Memory B cell (primary cell): ENCODE measurements at places on chromosomes 12 and 14.
A peak's percentile ranks its signal among the peaks of the same experiment; 100 is the strongest.

DNA sequence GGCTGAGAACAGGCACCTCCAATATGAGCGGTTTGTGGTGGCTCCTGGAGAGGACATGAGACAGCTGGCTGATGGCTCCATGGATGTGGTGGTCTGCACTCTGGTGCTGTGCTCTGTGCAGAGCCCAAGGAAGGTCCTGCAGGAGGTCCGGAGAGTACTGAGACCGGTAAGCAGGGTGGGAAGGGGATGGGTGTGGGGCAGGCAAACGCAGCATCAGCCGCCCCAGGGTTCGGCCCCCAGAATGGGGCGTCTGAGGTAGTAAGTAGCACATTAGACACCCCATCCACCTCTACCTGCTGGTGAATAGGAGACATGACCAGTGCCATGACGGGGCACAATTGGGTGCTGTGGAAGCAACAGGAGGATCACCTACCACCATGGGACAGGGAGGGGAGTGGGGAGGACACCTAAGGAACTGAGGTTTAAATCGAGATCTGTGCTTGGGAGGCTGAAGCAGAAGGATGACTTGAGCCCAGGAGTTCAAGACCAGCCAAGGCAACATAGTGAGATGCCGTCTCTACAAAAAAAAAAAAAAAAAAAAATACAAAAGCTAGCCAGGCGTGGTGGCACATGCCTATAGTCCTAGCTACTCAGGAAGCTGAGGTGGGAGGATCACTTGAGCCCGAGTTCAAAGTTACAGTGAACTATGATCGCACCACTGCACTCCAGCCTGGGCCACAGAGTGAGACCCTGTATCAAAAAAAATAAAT lies 25.5 kb downstream of the ITGA7 start:
- no peak for DNase-seq

GRCh38 chr12:75759842-75760572 lies 248.6 kb upstream of the KRR1 start:
- no peak for DNase-seq

DNA sequence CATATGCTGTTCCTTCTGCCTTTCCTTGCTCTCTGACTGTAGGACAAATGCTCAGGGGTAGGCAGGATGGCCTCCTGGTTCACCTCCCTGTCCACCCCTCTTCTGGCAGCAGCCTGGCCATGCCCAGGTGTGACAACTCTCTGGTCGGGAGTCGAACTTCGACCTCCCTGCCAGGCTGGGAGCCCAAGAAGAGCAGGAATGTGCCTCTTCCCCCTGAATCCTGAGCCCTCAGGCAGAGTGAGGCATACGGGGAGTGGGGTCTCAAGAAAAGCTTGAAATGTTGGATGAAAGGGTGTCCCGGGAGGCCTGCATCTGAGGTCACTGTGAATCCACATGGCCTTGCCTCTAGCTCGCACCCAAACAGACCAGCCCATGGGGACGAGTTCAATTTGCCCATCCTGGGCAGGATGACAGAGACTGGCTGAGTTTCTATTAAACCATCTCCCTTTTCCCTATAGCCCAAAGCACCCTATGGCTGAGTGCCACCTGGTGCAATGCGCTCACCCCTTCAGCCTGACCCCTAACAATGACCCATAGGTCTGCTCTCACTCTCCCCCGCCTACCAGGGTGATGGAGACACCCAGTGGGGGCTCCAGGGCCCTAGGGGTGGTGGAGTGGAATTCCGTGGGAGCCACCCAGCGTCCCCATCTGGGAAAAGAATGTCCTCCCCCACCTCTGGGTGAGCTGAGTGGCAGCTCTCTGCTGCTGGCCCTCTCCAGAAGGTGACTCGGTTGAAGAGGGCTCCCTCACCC lies 52.9 kb upstream of the DIO3 start:
- no peak for DNase-seq

- no peak for DNase-seq
Measured at GRCh38 chr14:90534091-90534837, 137.4 kb downstream of the CALM1 start.

DNA sequence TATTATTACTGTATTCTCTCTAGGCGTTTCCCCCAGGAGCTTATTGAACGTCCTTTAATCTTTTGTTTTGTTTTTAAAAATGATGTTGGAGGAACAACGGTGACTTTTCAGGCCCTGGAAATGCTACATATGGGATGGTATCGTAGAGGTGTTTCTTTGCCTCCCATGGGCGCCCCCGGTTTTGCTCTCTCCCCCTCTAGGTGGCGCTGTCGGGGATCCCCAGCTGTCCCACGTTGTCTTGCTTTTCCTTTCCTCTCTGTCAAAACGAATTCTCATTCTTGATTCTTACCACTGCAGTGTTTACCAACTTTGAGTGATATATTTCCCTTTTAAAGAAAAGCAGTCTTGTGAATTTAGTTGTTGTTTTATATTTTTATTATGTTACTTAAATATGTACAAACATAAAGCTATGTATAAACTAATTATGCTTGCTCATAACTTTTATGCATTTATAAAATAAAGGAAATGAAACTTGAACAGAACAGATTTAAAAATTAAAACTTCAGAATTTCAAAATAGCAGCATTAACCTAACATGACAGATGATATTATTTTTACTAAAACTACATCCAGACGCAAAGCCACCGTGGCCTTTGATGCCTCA lies 171.9 kb downstream of the RGS6 start:
- DNase-seq, result peak; percentile 34

GRCh38 chr12:124286414-124286813 lies 8.5 kb upstream of the RFLNA start:
- DNase-seq, result no peak

- DNase-seq, result no peak
Measured at GRCh38 chr12:16037533-16037932, 126.4 kb downstream of the DERA start.

DNA sequence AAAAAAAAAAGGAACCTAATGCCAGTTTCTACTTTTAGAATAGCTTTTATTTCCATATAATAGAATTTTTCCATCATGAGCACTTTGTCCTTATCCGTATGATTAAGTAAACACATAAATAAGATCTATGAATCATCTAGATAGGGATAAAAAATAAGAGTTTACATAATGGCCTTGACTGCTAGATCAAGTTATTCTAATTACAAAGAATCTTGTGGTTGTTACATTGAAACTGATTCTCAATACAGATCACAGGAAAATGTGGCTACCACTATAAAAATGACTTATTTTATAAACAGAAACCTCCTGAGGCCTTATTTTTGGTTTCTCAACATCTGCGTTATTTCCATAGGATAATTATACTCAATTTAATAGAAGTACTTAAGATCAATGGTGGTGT lies 34.4 kb upstream of the NDUFA12 start:
- no peak for DNase-seq

GRCh38 chr12:124379938-124380754 lies 85.3 kb downstream of the RFLNA start:
- no peak for DNase-seq

DNA sequence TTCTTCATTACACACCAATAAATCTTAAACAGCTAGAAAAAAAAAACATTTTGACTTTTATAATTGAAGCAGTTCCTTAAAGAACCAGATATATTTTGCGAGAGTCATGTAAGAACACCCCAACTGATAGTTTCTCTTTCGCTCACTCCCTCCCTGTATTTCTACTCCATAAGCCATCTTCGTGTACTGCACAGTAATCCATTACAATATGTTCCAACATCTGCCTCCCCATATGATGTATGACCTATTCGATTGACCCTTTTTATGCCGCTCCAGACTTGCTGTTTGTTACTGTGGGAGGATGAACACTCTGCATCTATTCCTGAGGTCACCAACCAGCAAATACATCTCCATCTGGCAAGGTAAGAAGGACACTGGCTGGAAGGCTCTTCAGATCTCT lies 331.7 kb downstream of the SOX5 start:
- DNase-seq, result no peak

GRCh38 chr12:121443193-121443870 lies 43.4 kb downstream of the RNF34 start:
- DNase-seq, result peak; percentile 75

DNA sequence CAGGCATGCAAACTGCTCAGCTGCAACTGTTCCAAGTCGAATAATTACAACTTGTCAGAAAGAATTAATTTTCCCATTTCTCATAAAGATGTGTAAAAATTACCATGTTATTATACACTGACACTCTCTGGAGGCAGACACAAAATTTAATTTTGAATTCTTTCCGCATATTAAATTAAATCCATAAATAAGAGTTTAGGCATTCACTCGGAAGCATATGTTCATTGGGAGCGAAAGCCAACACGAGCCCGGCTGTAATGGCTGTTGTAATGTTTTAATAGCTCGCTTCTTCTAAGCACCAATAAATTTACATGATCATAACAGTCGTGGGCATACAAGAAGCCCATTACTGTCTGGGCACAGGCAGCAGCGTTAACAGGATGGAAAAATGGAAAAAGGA lies 189.6 kb upstream of the SOX5 start:
- DNase-seq, result no peak

DNA sequence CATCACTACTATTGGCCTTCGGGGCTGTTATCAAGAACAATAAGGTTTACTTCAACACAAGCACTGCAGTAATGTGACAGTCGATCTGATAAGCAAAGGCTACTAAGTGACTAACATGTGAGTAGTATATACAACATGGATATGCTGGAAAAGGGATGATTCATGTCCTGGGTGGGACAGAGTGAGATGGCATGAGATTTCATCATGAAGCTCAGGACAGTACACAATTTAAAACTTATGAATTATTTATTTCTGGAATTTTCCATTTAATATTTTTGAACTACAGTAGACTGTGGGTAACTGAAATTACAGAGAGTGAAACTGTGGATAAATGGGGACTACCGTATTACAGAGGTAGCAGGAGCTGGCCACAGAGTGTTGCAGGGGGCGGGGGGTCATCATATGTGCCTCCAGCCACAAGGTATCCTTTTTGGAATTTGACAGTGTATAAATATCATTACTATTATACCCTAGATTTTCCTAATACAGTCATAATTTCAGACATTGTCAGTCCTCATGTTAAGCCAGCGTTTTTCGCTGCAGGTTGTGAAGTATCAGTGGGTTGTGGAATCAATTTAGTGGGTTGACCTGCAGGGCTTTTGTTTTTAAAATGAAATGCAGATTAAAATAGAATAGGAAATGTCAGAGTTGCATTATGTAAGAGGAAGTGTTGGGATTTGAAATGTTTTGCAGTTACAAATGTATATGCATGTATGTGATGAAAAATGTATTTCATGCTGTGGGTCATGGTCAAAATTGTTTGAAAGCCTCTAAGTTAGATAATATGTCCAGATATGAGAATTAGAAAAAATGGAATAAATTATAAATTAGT lies 148.0 kb upstream of the NUDT4 start:
- no peak for DNase-seq

- no peak for DNase-seq
Measured at GRCh38 chr14:95111507-95112164, 45.7 kb downstream of the DICER1 start.

- no peak for DNase-seq
Measured at GRCh38 chr14:36766974-36767373, 105.3 kb downstream of the PAX9 start.

DNA sequence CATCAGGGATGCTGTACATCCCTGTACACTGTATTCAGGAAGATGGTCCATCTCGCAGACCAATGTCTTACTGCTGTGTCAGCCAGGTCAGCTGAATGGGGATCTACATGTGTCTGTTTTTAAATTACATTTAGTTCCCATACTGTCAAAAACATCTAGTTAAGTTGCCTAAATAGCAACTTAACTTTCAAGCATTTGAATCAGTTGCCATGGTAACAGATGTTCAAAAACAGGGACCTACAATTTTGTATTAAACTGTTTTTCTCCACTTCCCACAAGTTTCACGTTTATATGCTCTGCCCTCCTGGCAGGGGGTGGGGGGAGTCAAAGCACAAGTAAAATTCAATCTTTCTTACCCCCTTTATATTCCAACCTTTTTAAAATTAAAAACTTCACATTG lies 38.3 kb downstream of the C12orf42 start:
- DNase-seq, result no peak

- DNase-seq, result no peak
Measured at GRCh38 chr14:77314043-77314442, 6.6 kb downstream of the POMT2 start.

DNA sequence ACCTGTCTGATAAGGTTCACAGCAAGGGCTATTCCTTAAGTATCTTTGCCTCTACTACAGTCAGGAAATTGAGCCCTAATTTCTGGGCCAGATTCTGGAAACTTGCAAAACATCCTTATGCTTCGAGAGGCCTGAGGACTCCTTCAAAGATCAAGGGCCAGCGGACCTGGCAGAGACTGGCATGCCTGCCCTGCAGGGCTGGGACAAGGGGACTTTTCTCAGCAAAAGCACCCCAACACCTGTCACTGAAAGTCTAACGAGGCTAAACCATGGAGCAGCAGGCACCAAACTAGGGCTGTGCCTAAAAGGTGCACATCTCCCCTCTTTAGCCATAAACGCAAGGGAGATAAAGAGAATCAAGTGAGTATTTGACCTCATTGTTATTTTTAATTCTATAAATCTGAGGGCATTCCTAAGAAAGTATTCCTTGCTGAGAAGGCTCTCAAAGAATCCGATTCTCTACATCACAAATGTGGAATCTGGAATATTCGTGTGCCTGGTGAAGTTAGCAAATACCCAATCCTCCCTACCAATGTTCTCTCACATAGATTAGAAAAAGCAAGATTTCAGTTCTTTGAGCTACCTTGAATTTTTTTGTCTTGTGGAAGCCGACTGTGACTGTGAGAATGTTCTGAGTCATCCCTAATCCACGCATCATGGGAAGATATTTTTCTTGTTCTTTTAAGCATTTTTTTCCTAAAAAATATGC lies 328.2 kb upstream of the NOVA1 start:
- no peak for DNase-seq

DNA sequence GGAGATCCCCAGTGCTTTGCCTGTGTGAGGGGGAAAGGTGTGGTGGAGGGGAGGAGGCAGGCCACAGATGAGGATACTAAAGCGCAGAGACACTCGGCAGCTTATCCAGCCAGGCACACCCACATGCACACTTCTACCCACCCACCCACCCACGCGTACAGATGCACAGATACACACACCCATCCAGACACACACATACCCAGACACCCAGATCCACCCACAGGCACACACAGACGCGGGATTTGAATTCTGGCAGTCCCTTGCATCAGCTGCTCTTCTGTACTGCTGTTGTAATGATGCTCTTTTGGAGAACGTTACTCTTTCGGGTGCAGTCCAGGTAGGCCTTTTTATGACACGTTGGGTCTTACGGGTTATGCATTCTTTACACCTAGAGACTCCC lies 55.7 kb upstream of the RD3L start:
- no peak for DNase-seq

- DNase-seq, result no peak
Measured at GRCh38 chr12:57138526-57139272, 8.7 kb downstream of the LRP1-AS start.
